ENCODE measurements at places on chromosomes 3 and 15.

DNA sequence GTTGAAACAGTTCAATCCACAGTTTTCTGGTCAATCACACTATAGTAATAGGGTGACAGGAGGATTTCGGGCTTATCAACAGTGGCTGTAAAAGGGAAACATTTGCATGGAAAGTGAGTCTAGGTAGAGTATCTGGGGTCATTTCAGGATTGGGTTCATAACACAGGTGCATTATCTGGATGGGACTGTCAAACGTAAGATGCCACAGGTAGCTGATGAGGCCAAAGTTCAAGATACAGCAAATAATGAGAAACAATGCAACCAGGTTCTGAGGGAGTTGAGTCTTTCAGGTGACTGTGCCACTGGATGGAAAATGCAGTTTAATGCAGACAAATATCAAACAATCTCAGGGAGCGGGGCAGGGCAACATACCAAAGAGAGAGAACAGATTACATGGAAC is 62.2 kb downstream of the WDR76 start:
- no peak for DNase-seq

GRCh38 chr3:58535531-58536500 is 1.2 kb downstream of the ACOX2 start:
- DNase-seq: no peak

DNA sequence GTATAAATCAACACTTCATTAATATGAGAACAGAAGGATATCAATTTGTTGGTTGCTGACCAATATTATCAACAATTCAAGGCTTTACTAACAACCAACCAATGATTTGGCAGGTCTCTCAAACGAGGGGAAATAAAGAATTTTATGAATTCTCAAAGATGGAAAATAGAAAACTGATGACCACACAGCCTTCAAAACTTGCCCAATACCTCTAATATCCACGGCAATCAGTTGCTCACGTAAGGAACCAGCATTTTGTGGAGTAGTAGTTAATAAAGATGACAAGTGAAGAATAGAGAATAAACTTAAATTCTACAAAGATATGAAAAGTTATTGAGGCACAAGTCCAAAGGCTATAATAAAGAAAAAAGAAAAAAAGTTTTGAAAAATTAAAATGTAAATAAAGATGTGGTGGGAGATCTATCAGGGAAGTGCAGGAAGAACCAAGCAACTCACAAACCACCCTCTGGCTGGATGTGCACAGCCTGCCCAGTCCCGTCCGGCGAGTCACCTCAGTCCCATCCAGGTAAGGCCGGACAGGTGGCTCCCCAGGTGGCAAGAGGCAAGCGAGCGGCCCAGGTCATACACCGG is 808 bp downstream of the GK5 start:
- no peak for DNase-seq

DNA sequence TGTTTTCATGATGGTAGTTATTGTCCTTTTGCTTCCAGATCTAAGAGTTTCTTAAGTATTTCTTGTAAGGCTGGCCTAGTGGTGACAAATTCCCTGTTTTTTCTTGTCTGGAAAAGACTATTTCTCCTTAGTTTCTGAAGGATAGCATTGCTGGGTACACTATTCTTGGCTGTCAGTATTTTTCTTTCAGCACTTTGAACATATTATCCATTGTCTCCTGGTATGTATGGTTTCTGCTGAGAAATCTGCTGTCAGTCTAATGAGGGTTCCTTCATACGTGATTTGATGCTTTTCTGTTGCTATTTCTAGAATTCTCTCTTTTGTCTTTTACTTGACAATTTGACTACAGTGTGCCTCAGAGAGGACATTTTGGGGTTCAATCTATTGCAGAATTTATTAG is 134.3 kb downstream of the CGGBP1 start:
- DNase-seq: no peak

DNA sequence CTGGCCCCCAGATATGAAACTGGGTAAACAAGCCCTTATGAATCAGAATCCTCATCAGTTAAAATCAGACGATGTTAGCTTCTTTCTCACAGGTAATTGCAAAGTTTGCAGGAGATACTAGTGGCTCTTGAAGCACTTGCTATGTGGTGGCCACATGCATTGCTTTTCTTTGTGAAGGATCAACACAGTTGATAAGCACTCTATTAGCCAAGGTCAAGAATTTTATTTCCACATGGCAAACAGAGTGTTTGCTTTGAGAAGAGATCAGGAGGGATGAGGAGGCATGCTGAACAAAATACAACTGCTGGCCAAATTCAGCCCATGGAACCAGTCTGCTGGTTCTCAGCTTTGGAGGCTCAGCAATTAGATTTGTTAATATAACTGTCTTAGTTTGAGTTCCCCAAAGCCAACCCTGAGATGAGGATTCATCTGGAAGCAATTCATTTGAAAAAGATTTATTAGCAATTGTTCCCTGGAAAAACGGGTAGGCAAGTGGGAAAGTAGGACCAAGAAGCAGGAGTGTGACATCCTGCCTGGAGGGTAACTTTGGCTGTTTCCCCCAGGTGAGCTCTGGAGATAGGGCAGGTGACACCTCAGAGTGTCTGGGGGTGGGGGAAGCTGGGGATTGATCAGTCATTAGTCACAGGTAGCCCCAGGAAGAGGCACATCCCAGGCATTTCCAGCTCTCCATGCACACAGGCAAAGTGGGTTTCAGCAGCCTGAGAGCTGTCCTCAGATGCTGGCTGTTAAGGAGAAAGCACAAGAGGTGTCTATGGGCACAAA is 180.3 kb downstream of the ABHD5 start:
- no peak for DNase-seq

GRCh38 chr3:134067531-134068161 is 37.9 kb upstream of the SLCO2A1 start:
- no peak for DNase-seq

GRCh38 chr15:48645558-48646330 is at the start of gene FBN1:
Gene FBN1, minus strand, starts transcription at chr15:48645709. Its CDS starts 940 bp downstream, at chr15:48644769.
- no peak for DNase-seq

DNA sequence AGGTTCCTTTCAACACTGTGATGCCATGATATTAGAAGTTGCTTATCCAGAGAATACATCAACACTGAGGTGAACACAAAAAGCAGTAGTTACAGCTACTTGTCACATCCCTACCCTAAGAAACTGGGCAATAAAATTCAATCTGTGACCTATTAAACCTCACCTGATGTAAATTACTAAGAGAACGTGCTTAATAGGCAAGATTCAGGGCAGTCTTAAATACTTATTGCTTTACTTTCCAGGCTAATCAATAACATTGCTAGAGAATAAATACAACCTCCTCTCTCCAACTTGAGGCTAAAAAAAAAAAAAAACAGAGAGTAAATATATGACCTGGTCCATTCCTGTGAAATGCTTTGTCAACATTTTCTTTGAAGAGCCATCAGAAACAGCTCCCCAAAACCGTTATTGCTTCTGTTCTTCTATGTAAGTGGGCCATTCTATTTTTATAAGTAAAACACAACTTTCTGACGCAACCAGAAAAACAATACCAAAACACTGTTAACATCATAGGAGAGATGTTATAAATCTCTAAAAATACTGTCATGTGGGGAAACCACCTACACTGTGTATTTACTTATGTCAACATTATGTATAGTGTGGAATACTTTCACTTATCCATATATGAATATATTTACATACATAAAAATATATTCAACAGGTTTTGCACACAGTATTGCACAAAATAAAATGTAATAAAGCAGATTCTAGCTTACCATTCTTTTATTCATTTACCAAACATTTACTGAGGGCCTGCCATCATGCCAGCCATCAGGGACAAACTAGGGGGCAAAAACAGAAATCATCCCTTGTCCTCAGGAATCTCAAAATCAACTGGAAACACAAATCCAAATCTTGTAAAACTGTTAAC is 2.7 kb downstream of the NKIRAS1 start:
- DNase-seq: no peak

- peak; percentile 10 for DNase-seq
Observed at GRCh38 chr15:89898614-89899294, 5.0 kb upstream of the AP3S2 start.

DNA sequence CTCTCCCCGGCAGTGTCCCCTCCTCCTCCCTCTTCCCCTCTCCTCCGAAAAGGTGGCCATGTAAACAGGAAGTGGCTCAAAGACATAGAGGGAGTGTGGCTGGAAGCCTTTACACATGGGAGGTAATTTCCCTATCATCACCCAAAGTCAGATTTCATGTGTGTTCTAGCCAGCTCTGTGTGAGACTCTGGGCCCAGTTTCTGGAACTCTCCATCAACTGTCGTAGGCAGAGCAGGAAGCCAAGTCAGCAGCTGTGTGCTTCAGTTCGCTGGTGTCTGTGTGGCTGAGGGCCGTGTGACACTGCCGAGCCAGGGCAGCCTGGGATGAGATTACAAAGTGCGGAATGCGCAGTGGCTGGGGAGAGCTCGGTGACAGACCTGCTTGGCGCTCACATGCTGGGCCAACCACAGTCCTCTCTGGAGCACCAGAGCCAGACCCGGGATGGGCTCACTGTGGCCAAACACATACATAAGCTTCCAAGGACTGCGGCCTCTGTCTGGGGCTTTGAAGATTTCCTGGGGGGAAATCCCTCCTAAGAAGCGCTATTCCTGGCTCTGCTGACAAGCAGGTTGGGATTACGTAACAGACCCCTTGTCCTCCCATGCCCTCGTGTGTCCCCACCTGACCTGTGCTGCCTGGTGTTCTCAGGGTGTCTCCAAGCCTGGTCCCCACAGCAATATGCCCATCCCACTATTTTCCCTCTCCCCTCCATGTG is 50.7 kb downstream of the UMPS start:
- DNase-seq: no peak

DNA sequence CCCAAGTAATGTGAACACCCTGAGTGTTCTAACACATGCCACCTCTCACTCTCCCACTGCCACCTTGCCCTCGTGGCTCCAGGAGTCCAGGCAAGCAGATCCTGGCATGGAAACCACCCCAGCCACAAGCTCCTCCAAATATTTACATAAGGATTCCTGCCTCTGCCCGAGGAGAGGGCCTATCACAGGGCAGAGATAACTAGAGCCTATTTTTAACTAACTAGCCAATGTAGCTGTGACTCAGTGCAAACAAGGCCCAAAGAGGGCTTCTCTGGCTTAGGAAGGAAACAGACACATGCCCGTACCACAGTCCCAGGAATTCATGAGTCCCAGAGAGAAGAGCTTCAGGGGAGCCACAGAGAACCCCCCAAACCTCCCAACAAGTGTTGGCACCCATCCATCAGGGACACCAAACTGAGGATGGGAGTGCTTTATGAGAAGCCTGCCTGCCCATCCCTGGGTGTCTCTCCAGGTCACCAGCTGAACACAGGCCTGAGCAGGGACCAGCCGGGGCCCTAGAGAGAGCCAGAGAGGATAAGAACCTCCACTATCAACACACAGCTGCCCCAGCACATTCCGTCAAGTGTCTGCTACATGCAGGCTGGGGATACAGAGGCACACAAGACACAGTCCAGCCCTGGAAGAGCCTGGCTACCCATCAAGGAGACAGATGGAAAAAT is 9.2 kb downstream of the FYCO1 start:
- no peak for DNase-seq

GRCh38 chr15:40046721-40047414 is 7.9 kb upstream of the SRP14 start:
- no peak for DNase-seq

GRCh38 chr15:38129531-38130204 is 123.0 kb upstream of the SPRED1 start:
- no peak for DNase-seq

DNA sequence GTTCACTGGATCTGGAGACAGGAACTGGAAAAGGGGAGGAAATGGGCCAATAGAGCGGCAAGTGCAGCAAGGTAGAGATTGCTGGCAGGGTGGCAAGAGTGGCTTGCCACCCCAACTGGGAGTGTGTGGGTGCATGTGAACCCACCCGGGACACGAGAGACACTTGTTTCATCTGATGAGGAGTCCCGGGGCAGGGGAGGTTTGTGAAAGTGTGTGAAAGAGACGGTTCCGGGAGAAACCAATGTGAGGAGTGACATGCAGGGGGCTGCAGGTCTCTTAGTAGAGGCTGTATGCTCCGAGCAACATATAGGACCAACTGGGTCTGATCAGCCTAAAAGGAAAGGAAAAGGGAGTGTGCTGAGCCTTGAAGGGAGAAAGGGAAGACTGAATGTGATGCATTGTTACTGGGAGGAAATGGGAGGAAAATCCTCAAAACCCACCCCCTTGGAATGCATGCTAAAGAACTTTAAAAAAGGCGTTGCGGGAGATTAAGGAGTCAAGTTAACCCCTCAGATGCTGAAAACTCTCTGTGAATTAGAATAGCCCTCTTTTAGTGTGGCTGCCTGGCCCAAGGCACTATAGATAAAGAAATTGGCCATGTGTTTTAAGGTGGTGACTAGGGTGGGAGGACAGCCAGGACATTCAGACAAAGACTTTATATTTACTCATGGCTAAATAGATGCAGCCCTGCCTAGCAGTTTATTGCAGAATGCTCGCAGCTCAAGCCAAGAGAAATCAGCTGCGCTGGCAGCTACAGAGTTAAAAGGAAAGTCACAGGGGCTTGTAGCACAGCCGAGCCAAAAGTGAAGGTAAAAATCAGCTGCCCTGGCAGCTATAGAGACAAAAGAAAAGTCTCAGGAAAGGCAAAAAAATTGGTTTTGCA is 9.1 kb upstream of the SLC9C1 start:
- no peak for DNase-seq

- no peak for DNase-seq
Observed at GRCh38 chr3:94967196-94967595, 904.3 kb downstream of the NSUN3 start.

GRCh38 chr3:47314056-47314764 is 31.5 kb downstream of the KLHL18 start:
- no peak for DNase-seq

DNA sequence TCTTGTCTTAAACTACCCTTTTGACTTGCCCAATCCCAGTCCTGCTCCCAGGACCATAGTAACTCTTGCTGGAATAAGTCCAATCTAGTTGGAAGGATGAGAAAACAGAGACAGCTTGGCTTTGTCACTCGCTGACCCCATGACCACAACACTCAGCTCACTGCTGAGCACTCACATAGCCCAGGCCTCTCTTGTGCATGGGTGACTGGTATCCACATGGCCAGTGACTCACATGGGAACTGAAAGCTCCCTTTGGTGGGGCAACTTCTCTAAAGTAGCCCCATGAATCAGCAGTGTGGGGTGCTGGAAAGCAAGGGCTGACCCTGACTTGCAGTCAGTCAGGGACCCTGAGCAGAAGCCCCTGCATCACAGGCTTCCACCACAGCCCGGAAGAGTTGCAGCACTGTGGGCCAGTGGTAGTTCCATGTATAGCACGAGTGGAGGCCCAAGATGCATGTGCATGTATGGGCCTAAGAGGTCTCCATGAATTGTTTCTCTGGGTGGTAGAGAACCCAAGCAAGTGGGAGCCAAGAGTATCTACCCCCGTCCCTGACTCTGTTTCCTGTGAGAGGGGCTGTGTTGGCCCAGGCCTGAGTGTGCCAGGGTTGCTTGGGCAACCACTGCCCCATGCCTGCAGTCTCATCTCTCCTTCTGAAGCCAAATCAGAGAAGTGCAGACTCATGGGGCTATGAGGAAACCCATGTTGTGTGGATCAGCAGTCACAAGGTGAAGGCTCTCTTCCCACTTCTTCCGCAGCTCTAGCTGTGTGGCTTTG is 62.1 kb upstream of the XCR1 start:
- DNase-seq: no peak

All from stimulated activated CD4-positive, alpha-beta T cell treated with anti-CD3 and anti-CD28 coated beads, Interleukin-15, amount 100 ng/mL, for 48 hours (primary cell).